Stimulated activated CD8-positive, alpha-beta memory T cell treated with anti-CD3 and anti-CD28 coated beads, Interleukin-7, amount 100 ng/mL, for 24 hours (primary cell): ENCODE measurements at places on chromosomes 7 and 10.

- DNase-seq: no peak
Measured at GRCh38 chr10:91590142-91590903, 42.5 kb downstream of the PPP1R3C start.

DNA sequence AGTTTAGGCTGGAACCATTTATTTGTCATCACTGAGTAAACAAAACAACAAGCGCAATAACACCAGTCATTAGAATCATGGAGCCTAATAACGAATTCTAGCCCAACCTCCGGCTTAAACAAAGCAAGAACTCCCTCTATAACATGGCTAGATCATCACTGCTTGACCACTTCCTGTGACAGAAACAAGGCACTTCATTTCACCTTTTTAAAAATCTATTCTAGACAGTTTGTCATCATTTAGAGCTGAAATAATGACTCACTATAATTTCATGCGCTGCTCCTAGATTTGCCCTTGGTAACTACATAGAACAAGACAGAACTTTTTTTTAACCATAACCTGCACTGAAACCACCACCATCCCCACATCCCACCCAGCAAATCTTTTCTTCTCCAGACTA lies 81.3 kb downstream of the OSBPL3 start:
- no peak for DNase-seq

DNA sequence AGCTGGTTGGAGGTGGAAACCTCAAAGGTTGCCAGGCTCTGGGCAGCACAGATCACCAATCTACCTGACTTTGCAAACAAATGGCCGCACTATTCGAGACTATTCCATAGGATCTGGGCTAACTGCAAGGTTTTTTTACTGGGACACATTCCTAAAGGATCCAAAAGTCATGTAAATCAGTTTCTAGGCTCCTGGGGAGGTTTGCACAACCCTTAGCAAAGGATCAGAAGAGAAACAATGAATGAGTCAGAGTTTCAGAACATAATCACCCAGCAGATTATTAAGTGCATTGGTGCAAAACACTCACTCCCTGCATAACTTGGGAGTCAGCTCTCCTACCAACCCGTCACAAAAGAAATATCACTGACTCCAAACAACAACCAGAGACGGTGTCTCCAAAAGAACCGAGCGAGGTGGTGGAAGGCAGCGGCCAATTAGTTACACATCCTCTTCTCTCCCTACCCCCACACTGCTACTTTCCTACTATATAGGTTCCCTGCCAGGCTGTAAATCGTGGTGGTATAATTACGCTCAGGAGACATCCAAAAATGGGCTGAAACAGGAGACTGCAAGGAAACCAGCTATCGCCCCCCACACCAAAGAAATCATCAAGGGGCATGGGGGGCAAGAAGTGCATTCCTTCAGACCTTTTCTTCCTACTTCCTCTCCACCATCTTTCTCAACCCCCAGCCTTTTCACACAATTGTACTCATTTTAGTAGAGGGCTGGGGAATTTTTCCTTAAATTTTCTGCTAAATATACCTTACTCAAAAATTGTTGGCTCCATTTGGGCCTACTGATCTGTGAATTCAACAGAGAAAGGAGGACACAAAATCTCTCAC lies 3.2 kb downstream of the UBE2H start:
- DNase-seq: no peak

GRCh38 chr10:80461208-80462183 lies 7.4 kb downstream of the TSPAN14 start:
- no peak for DNase-seq

GRCh38 chr10:61653699-61654098 lies 9.0 kb upstream of the CABCOCO1 start:
- DNase-seq: no peak
